Stimulated activated CD8-positive, alpha-beta memory T cell treated with anti-CD3 and anti-CD28 coated beads, Interleukin-4, amount 100 ng/mL, for 1 hour (primary cell): ENCODE measurements at places on chromosomes 3 and 15.

GRCh38 chr3:120198305-120198878, 86.6 kb downstream of the GPR156 start:
- DNase-seq = no peak

DNA sequence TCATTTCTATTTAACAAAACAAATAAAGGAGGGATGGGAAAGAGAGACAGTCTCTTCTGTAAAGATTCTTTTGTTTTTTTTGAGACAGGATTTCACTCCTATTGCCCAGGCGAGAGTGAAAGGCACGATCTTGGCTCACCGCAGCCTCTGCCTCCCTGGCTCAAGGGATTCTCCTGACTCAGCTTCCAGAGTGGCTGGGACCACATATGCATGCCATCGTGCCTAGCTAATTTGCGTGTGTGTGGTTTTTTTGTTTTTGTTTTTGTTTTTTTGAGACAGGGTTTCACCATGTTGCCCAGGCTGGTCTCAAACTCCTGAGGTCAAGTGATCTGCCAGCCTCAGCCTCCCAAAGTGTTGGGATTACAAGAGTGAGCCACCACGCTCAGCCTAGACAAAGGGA, 23.3 kb downstream of the STAG1 start:
- DNase-seq = no peak

DNA sequence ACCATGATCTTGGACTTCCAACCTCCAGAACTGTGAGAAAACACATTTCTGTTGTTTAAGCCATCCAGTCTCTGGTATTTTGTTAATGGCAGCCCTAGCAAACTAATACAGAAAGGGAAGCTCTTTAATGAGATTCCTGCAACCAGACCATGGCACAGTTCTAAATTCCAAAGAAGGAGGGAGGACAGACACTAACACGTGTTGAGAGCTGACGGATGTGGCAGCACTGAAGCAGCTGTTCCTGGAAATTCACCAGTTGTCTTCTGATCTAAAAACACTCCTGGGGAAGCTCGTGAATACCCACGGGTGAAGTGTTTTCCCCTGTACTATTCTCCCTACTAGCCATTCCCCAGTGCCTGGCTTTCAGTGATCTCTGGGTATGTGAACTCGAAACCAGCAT, 56.7 kb downstream of the RPL22L1 start:
- no peak for DNase-seq

GRCh38 chr15:48945386-48945785, 18.3 kb downstream of the SHC4 start:
- no peak for DNase-seq

DNA sequence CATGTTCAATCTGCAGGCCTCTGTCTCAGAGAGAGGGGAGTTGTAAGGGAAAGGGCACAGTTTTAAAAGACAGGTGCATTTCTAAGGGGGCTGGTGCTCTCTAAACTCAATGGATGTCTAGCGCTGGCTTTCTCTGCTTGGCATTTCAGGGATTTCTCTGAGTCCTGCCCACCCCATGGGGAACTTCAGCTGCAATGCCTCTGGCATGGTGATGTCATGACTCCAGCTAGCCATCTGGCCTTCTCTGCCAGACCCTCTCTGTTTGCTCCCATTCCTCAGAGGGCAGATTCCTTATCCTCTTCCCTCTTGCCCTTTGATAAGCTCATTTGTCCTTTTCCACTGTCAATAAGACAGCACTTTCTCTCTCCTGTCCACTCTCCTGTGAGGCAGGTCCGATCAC, 40.8 kb downstream of the RPLP1 start:
- no peak for DNase-seq

DNA sequence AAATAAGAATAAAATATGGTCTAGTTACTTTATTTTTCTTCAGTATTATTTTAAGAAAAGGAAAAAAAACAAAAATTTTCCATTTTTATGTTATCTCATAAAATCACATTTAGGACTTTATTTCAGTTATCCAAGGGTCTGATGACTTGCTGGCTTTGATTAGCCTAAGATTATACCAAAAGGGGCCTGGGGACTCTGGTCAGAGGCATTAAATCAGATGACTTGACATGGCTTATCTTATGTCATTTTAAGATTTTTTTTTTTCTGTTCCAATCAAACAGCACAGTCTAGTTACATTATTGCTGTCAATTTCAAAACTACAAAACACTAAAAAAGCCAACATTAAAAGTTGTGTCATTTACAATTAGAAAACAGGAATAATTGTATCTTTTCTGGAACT, 725.4 kb upstream of the NR2F2 start:
- DNase-seq = no peak

- peak; percentile 68 for DNase-seq
Observed at GRCh38 chr15:40367686-40368611, 9.9 kb downstream of the DISP2 start.

DNA sequence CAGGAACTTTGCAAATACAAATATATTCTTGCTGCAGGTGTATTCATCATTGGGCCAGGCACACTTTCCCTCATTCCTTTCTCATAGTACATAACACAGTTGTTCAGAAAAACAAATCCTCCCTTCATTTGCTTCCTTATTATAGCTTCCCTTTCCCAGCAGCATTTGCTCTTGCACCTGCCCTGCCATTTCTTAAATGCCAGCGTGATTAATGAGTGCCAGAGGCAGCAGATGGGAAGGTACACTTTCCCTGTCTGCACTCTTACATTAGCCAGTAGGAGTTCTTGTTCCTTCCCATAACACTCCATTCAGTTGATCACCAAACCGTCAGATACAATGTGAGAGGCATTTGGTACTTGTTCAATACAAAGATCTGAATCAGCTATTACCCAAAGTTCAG, 128.5 kb upstream of the GAP43 start:
- DNase-seq = no peak

DNA sequence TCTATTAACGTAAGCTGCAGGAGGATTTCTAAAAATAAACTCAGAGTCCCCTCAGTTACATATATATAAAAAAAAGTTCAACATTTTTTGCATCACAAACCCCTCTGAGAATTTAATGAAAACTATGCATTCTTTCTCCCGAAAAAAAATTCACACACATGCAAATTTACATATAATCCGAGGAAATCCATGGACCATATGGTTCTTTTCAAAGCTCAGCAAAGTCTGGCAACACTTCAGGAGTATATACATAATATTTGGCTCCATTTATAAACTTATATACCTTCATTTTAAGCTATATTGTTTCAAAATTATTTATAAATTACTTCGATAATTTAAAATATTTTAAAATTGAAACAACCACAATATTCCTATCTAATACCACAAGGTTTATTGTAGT, 140.7 kb upstream of the PLXND1 start:
- no peak for DNase-seq

DNA sequence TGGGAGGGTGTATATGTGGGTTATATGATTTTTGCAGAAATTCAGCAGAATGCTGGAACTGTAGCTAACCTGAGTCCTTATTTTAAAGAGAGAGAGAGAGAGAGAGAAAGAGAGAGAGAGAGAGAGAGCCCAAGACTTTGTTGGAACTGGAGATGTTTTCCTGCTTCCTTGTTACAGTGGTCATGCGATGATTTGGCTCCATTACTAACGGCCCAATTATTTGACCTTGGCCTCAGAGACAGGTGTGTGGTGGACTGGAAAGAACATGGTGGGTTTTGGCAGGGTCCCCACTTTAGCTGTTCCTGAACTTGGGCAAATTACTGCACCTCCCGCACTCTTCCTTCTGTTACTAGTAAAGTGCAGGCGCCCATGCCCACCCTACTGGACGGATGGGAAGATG, 14.8 kb upstream of the ACSBG1 start:
- no peak for DNase-seq

GRCh38 chr15:47750030-47750739, 32.9 kb downstream of the SEMA6D start:
- DNase-seq = no peak

DNA sequence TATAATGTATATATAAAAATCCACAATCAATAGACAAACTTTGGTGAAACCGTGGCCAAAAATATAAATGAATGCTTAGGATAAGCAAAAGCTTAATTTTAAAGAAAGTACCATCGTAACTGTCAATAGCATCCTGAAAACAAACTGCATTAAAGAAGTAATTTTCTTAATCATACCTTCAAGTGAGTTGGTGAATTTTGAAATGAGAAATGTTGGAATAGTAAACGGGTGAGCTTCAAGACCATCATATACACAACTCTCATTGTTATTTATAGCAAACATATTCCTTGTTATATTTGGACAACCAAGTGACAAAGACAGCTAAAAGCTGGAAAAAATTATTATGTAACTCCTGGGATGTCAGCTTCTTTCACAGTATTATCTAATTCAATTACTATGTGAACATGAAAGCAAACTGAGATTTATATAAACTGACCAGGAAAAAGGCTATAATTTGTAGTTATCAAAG, 3.7 kb downstream of the DAZL start:
- DNase-seq = no peak

DNA sequence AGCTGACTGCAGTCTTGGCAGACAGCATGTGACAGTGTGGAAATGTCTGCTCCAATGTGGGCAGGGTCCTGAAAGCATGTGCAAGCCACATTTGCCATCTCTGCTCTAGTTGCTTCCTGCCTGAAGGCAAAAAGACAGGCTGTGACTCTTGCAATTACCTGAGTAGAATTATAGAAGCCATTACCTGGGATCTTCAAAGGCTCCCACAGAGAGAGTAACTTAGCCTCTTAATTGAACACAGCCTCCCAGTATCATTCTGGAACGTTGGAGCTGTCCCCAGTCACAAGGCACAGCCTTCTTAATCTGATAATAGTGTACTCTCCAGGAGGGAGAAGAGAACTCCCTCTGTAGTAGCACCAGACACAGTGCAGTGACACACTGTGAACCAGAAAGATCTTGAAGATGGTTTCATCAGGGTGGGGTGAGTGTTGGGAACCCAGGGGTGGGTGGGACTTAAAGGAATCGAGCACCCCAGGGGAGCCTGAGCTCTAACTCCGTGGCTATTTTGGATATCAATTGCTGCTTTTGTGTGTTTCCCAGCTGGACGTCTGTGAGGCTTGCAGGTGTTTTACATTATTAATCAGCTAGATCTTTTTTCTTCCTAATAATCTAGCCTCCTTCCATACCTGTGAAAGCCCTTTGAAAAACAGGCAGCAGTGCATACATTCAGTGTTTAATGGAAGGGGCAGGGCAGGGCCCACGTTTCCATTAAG, 40.6 kb upstream of the GLCE start:
- DNase-seq = no peak

DNA sequence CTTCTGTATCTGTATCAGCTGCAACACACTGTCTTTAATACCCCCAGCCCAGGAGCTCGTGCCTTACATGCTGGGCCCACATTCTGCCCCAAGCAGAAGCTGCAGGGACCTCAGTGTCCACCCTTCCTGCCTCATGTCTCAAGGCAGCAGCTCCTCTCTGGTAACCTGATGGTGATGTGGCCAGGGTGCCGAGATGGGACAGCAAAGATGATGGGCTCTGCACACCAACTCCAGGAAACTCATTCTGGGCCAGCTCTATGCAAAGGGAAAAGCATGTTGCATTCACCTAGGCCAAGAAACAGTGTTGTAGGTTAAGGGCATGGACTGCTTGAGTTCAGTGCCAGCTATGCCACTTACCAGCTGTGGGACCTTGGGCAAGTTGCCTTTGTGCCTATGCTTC, 79.5 kb upstream of the PRR23C start:
- DNase-seq = no peak

DNA sequence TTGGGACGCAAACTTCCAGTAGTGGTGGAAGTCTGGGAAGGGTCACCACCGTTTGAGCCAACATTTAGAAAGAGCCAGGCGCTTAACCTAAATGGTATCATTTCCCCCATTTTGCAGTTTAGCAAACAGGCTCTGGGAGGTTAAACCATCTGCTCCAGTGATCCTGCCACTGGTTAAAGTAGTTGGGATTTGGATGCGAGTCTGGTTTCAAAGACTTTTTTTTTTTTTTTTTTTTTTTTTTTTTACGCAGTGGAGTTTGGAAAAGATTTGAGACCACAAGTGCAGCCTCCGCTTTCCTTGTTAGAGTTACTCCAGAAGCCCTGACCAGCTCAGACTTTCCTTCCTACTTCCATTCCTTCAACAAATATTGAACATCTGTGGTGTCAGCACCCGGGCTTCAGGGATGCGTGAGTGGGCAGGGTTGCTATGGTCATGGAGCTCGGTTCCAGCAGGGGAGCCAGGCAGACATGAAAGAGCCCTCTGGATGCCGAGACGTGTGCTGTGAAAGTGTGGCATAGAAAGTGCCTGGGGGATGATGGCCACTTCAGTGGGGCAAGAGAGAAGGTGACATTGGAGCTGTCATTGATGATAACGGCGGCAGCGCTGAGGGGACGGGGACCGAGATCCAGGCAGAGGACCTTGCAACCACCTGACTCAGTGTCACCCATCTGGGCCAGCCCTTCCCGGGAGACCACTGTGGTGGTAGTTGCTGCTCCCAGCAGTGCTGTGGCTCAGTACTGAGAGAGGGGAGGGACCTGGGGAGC, 1.1 kb upstream of the RNU6-1 start:
- DNase-seq = no peak

DNA sequence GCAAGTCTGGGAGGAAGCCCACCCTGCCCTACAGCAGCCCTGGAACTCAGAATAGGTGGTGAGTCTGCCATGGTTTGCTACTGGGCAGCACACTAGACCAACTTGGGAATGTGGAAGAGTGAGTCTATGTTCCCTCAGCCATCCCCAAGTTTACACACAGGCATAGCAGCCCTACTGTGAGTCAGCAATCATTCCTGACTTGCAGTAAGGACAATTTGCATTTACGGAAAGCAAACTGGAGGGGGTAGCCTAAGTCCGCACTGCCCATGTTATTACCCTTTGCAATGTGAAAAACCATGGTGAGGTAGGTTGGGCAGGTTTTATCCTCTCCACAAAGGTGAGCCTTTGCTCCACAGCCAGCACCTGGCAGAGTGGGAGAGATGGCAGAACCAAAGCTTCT, 4.6 kb downstream of the TCTA start:
- DNase-seq = no peak

- DNase-seq = no peak
Observed at GRCh38 chr3:128970740-128971047, 23.2 kb downstream of the CFAP92 start.

- DNase-seq = no peak
Observed at GRCh38 chr15:22794621-22795167, 8.2 kb downstream of the NIPA1 start.

DNA sequence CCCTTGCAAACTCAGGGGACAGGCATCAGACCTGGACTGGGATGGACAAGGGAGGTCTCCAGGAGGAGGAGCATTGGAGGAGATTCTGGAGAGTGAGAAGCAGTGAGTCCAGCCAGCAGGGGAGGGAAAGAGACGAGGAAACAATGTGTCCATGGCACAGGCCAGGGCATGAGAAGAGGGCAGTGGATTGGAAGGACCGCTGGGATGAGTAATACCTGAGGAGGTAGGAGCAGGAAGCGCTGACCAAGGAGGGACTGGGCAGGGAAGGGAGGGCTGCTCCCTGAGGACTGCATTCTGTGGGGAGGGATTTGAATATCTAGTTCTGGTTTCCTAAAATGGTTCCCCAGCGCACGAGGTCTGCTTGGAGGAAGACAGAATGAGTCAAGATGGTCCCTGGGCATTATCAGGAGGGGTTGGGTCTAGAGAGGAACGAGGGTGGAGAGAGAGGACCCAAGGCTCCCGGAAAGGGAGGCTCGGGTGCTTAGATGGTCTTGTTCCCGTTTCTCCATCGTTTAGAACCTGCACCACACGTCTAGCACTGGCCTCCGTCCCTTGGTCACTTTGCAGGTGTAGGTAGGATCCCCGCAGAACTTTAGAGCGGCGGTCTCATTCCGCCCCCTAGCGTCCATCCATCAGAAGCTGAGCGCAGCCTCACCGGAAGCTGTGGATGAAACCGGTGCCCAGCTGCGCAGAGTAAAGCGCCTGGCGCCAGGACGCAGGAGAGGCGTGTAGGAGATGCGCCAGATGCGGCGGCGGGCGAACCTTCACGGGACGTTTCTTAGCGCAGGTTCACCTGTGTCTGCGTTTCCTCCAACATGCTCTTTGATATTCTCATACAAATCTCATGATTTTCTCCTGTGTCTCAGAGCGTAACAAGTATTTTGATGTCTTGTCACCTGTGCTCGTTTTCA, 190.7 kb upstream of the NDN start:
- no peak for DNase-seq
